ENCODE measurements at places on chromosomes 5 and 9. TPM values are rescaled to one million over a fixed set of nuclear protein-coding genes. Genes with fewer than 3 reads are reported as not detected.

The OR1J4 gene
- not detected for total RNA-seq

The ROR2 gene
- 36.7 TPM for total RNA-seq

The GLDC gene
- total RNA-seq: 3.3 TPM

The IL3 gene
- not detected for total RNA-seq

The SPTLC1 gene
- 42.6 TPM for total RNA-seq

The NDOR1 gene
- total RNA-seq: 17.5 TPM

The NPDC1 gene
- 40.8 TPM for total RNA-seq

The WHRN gene
- total RNA-seq: 12.5 TPM

The PALM2AKAP2 gene
- total RNA-seq: 94.7 TPM

The ITK gene
- not detected for total RNA-seq

The SPEF2 gene
- 5.7 TPM for total RNA-seq

The MARCOL gene
- not detected for total RNA-seq

The GARIN3 gene
- total RNA-seq: not detected

The CARD9 gene
- total RNA-seq: 0.46 TPM

- DNase-seq: no peak
These were observed 77.6 kb downstream of the C5orf15 start for GRCh38 chr5:133890776-133891280.

GRCh38 chr9:20563917-20564316, 58.4 kb downstream of the MLLT3 start:
- DNase-seq: no peak

DNA sequence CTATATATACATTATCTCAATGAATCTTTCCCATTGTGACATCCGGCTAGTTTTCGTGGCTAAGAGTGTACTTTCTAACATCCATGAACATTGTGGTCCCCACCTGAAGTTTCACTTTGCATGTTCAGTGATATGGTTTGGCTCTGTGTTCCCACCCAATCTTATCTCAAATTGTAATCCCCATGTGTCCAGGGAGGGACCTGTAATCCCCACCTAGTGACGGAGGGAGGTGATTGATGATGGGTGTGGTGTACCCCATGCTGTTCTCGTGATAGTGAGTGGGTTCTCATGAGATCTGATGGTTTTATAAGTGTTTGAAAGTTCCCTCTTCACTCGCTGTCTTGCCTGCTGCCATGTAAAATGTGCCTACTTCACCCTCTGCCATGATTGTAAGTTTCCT, 28.1 kb downstream of the MRPL22 start:
- DNase-seq: no peak

- DNase-seq: no peak
These were observed 139.6 kb downstream of the SMARCA2 start for GRCh38 chr9:2154731-2155130.

DNA sequence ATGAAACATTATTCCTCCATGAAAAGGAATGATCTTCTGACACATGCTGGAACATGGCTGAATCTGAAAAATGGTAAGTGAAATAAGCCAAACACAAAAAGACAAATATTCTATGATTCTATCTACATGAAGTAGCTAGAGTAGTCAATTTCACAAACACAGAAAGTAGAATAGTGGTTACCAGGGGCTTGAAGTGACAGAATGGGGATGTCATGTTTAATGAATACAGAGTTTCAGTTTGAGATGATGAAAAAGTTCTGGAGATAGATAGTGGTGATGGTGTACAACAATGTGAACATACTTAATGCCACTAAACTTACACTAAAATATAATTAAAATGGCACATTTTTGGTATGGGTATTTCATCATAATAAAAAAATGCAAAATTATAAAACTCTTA, 18.3 kb downstream of the RLN2 start:
- no peak for DNase-seq

- no peak for DNase-seq
These were observed 80.1 kb upstream of the PLPP6 start for GRCh38 chr9:4581861-4582565.

DNA sequence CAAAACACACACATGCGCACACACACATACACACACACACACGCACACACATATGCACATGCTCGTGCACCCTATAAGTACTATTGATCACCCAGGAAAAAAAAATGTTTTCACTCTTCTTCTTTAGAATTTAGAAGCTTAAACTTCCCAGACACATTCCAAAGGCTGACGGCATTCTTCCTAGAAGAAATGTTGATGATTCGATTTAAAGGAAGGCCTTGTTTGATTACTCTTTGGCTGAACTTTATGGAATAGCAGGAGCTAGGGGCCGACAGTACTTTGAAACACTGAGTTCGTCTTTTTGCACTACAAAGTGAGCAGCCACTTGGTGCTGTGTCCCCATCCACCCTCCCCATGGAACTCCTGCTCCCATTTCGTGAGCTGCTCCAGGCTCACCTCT, 113.2 kb downstream of the EGFLAM start:
- DNase-seq: no peak

- no peak for DNase-seq
These were observed 599.5 kb upstream of the PTGER4 start for GRCh38 chr5:40080191-40080590.

GRCh38 chr5:9222054-9222976, 323.6 kb downstream of the SEMA5A start:
- no peak for DNase-seq

DNA sequence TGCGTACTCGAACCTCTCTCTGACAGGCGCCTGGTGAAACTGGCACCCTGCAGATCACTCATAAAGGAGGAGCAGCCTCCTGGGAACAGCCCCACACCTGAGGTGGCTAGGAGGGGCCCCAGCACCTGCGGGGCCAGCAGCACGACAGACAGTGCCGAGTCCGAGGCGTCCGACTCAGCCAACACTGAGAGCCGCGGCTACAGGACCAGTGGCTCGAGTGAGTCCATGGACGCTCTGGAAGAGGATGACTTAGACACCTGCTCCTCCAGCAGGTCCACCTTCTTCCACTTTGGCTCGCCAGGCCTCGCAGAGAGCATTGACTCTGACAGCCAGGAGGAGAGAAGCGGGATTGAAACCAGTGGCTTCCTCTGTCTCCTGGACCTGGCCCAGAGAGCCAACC, 13.5 kb upstream of the TRMT10B start:
- no peak for DNase-seq

DNA sequence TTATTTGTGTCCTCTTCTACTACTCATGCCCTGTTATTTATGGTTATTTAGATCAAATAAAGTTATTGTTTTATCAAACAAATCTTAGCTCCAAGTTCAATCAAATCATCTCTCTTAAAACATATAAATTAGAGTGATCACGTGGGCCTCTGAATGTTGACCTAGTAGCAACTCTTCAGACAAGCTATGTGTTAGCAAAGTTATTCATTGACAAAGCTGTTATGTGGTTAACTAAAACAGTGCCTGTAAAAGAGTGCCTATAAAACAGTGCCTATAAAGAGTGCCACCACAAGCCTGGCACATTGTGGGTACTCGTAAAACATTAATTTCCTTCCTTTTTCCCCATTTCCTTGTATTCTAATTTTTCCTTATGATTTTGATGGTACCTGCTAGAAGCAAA, 421.9 kb downstream of the HCN1 start:
- no peak for DNase-seq

DNA sequence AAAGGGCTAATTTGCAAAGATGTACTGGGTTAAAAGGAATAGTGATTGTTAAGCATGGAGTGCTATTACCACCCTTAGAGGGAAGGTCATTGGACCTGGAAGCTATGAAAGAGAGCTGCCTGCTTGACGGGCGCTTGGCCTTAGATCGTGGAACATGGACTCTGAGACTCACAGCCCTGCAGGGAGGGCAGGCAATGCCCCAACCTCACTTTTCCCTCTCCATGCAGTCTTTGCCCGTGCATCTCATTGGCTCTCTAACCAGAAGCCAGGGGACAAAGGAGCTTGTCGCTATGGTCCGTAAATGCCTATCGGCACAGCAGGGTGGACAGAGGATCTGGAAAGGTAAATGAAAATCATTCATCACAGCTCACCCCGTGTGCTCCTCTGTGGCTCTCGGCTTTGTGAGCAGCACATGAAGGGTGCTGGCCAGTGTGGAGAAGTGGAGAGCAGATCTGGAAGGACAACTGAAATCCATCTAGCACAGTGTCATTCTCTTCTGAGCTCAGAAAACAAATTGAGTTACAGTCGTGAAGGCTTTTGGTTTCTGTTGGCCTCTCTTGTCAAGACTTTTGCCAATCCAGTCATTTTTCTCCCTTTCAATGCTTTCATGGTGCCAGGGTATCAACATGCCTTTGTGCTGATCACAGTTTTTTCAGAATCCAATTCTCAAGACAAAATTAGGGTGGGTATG, 186.2 kb downstream of the SNX18 start:
- no peak for DNase-seq

DNA sequence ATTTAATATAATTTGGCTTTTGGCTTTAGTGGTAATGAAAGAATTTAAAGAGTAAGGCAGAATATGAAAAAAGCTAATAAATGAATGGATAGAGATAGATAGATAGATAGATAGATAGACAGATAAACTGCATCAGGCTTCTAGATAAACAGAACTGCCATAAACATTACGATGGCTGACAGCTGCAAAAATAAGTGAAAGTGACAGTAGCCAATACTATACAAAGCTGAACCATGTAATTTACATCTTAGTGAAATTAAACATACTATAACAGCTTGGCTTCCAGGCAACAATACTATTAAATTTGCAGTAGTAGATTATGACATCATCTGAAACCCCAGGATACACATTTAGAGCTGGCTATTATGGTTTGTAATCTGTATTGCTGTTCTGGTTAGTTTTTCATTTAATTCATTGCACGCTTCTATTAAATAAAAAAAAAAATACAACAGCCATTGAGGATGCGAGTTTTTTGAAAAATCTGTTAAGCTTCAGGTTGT, 1354.8 kb downstream of the PTPRD start:
- DNase-seq: no peak

DNA sequence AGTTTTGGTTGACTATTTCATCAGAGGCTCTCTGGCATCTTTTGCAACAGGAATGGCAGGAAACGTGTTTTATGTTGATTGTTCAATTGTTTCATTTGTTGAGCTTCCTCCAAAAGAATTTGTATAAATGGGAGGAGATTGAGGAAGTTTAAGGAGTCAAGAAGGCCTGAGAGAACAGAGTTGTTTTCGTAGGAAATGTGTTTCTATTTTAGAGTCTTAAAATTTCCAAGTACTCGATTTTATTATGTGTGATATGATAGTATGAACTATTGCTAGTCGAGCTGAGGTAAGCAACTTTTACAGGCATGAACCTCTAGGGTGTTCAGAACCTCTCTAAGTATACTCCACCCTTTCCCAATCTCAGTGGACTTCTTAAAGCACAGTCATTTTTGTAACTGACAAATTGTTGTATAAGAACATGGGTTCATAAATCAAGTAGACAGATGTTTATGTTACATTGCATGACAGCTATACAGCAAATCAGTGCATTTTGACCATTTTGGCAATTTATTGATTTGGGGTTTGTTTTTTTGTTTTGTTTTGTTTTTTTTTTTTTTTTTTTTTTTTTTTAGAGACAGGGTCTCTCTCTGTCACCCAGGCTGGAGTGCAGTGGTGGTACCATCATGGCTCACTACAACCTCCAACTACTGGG, 47.4 kb downstream of the POLK start:
- DNase-seq: no peak

DNA sequence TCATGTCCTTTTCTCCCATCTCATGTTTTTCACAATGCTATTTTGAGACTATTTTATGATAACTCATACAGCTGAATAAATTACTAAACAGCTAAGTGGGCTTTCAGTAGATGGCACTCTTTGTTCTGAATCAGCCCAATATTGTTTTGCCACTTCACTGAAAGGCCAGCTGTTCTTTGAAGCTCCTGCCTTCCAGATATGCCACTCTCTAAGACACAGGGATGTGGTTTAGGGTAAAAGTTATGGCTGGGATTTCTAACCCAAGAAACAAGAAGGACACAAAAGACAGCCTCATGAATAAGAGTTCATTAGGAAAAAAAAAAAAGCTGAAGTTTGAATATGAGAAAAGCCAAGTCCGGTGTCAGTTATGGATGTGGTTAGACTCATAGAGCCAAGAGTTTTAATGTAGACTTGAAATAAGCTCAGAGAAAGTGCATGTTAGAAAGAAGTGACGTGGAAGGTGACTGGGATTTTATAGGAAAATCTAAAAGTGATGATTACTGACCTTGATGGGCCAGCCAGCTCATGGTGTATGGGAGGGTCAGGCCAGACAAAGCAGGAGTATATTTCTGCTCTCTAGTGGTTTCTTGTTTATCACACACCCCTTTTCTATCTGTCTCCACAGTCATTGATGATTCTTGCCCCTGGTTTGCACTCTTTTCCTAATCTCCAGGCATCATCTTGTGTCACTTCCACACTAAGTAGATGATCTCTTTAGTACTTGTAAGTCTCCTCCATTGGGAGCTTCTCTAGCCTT, 488.5 kb downstream of the NR2F1-AS1 start:
- DNase-seq: no peak

DNA sequence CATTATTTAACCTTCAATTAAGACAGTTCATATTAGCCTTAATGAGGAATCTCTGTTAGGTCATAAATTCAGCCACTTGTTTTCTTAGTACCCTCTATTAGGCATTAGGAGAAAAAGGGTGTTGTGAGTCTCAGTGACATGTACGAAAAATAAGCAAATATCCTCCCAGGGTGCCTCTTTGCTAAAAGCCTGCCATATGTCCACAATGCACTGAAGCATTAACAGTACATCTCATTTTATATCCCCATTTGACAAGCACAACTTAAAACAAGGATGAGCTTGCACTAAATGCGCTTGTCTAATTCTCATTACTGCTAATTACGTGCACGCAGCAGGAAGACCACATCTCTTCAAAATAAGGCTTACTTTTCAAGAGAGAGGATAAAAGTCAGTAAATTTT, 48.4 kb upstream of the SRFBP1 start:
- DNase-seq: no peak

DNA sequence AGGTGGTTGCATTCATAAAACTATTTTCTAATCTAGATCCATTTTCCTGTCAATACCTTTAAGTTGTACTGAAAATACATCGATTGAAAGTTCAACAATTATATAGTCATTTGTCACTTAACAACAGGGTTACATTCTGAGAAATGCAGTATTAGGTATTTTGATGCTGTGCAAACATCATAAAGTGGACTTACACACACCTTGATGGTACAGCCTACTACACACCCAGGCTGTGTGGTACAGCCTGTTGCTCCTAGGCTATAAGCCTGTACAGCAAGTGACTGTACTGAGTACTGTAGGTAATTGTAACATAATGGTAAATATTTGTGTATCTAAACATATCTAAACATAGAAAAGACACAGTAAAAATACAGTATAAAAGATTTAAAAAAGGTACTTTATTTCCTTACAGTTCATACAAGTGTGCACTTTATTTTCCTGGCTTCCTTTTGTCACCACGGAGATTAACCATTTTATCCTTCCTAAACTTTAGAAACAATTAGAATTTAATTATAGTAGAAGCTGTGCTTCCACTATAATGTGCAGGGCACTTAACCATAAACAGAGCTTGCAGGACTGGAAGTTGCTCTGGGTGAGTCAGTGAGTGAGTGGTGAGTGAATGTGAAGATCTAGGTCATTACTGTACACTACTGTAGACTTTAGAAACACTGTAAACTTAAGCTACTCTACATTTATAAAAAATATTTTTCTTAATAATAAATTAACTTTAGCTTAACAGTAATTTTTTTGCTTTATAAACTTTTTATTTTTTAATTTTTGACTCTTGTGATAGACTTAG, 42.9 kb upstream of the MEF2C start:
- DNase-seq: no peak

Measured in cardiac muscle cell (in vitro differentiated cells and primary cell).